ENCODE measurements at places on chromosomes 7 and 10. TPM values are rescaled to one million over a fixed set of nuclear protein-coding genes. Genes with fewer than 3 reads are reported as not detected.

DNA sequence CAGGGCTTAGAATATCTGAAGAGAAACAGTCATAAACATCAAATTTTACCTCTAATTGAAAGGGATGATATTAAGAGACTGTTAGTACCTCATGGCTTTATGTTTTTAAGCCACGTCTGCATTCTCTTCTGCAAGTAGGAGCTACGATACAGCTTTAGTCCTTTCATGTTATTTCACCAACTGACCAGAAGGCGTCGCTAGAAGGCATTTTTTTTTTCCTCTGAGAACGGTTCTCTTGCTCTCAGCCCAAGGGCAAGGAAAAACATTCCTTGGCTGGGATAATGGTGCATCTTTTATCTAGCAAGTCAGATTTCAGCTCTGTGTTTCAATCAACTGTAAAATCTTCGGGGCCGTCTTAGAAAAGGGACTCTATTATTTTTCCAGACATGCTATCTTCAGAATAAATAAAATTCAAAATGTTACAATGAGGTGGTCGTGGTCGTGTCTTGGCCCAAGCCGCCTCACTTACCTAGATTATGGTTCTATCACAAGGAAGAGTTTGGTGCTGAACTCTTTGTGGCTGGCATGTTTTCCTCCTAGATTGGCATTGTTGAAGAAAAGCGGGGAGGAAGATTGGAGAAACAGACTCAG lies 41.6 kb upstream of the LYZL2 start:
- no peak for DNase-seq
- no peaks in the 10 kb centered on the region for H3K27me3 ChIP-seq
- H3K4me3 ChIP-seq, result no peak overlapping the region
- H3K4me1 ChIP-seq, result peaks cover 5% of the 10 kb centered on the region

GRCh38 chr10:90998733-90999511 lies 78.0 kb upstream of the ANKRD1 start:
- no peaks in the 10 kb centered on the region for H3K4me1 ChIP-seq
- H3K4me3 ChIP-seq, result no peak overlapping the region
- peaks cover 1% of the 10 kb centered on the region for H3K27me3 ChIP-seq
- no peak for DNase-seq
- no peak overlapping the region for H3K27ac ChIP-seq
- no peaks in the 10 kb centered on the region for H3K36me3 ChIP-seq

DNA sequence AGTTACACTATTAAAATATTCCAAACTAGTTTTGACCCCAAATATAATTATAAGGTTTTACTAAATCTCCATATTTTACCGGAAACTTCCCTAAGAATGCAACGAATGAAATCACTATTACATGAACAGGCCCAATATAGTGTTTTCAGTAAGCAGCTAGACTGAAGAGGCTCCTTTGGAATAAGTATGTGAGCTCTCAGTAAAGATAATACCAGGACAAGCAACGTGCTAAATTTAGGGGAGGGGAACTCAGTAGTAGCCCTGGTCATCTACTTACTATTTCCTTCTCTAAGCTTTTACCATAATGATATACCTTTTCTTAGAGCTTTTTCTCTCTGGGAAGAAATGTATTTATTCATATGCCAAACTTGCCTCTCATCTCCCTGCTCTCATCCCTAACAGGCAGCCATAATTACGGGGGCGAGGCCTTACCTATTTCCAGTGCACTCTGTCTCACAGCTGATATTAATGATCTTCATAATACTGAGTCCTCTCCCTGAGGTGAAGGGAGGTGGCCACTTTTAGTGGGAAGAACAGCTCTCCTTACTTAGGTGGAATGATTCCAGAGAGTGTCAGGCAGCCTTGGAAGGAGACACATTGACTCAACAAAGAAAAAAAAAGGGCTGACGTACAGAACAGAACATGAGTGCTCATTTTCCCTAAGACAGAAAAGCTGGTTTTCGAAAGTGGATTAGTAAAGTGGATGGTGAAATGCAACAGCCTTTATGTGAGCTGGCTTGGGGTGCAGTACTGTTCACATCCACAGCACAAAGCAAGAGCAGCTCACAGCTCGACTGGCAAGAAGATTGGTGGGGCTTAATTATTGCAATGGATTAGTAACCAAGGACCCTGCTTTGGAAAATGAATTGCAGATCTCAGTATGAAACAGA lies 165.4 kb downstream of the GLI3 start:
- H3K27me3 ChIP-seq, result no peaks in the 10 kb centered on the region
- no peak overlapping the region for H3K4me3 ChIP-seq
- H3K36me3 ChIP-seq, result no peaks in the 10 kb centered on the region
- no peak for DNase-seq

DNA sequence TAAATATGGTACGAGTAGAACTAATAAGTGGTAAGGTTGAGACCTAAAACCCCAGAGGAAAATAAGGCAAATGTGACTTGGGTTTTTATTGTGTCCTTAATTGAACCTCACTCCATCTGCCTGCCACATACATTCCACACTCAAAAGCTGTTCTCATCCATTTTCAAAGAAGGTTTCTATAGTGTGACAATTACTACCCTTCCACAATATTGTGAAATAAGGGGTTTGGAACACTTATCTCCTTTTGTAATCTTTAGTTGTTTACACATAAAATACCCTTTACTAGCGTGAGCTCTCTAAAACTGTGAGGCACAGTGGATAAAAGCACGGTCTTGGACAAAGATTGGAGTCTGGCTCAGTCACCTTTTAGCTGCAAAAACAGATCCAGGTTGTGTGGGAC lies 166.6 kb downstream of the THSD7A start:
- H3K4me1 ChIP-seq, result no peaks in the 10 kb centered on the region
- H3K27ac ChIP-seq, result no peak overlapping the region
- no peak overlapping the region for H3K4me3 ChIP-seq
- H3K36me3 ChIP-seq, result no peaks in the 10 kb centered on the region

DNA sequence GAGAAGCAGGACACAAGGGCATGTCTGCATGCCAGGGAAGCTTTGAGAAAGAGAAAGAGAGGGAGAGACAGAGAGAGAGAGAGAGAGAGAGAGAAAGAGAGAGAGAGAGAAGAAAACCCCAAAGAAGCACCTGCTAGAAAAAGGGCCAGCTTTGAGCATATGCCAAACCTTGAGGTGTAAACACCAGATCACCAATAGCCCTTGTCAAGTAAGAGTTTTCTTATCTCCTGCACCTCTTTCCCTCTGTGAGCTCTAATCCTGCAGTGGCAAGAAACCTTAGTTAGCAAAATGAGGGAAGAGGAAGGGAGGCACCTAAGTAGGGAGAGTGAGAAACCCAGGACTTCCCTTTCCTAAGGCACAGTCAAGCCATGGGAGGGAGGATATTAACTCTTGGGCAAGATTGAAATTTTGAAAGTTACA lies 11.3 kb upstream of the TRDMT1 start:
- no peak for DNase-seq
- H3K27me3 ChIP-seq, result no peaks in the 10 kb centered on the region
- no peak overlapping the region for H3K4me3 ChIP-seq
- H3K27ac ChIP-seq, result no peak overlapping the region

DNA sequence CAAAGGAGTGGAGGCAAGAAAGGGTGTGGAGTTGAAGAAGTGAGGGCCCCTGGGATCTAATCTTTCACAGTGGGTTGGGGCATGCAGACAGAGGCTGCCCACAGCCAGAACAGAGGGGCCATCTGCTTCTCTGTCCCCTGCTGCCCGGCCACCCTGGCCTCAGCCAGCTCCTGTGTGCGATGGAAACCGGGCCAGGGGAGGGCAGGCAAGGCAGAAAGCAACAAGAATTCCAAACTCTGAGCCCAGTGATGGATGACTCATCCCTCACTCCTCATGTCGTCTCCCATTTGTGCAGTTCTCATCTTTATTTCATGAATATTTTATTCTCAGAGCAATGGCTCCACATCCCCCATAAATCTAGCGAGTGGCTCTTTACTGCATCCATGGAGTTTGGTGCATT lies 757.1 kb downstream of the GRID1 start:
- H3K27me3 ChIP-seq, result no peaks in the 10 kb centered on the region
- no peak overlapping the region for H3K27ac ChIP-seq
- no peaks in the 10 kb centered on the region for H3K36me3 ChIP-seq

- no peaks in the 10 kb centered on the region for H3K36me3 ChIP-seq
- H3K4me1 ChIP-seq, result no peaks in the 10 kb centered on the region
- no peaks in the 10 kb centered on the region for H3K27me3 ChIP-seq
- H3K27ac ChIP-seq, result no peak overlapping the region
- no peak overlapping the region for H3K4me3 ChIP-seq
Measured at GRCh38 chr7:93150200-93150835, 2.1 kb upstream of the SAMD9L start.

DNA sequence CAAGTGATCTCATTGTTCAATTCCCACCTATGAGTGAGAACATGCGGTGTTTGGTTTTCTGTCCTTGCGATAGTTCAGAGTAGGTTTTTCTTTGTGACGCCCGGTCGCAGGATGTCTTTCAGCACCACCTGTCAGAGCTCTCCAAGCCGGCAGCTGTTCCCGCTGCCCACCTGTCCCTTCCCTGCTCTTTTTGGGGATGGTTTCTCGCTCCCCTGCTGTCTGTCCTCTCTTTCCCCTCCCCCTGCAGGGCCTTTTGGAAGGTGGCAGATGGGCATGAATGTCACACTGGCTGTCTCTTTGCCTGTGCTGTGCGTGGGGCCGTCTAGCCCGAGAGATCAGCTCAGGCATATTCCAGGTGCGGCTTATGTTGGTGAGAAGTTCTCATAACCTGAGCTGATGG lies 137.0 kb downstream of the GRK5 start:
- H3K4me1 ChIP-seq, result no peaks in the 10 kb centered on the region
- DNase-seq, result no peak
- H3K4me3 ChIP-seq, result no peak overlapping the region
- no peaks in the 10 kb centered on the region for H3K36me3 ChIP-seq

DNA sequence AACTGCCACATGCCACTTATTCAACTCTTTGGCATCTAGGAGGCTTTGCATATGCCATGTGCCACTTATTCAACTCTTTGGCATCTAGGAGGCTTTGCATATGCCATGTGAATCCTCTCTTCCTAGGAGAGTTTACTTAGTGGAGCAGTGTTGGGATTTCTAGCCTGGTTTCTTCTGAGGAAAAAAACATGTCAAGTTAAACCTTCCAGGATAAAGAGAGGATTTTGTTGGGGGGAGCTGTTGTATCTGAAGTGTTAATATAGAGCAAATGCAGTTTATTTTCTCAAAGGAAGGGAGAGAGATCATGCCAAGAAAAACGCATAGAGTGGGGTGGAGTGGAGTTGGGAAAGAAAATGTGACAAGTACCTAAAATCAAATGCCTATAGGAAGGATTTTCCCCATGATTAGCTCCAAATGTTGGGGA lies 91.5 kb downstream of the MCU start:
- H3K27me3 ChIP-seq, result no peaks in the 10 kb centered on the region
- H3K27ac ChIP-seq, result no peak overlapping the region
- H3K4me1 ChIP-seq, result peaks cover 3% of the 10 kb centered on the region
- no peaks in the 10 kb centered on the region for H3K36me3 ChIP-seq
- no peak for DNase-seq
- H3K4me3 ChIP-seq, result no peak overlapping the region

DNA sequence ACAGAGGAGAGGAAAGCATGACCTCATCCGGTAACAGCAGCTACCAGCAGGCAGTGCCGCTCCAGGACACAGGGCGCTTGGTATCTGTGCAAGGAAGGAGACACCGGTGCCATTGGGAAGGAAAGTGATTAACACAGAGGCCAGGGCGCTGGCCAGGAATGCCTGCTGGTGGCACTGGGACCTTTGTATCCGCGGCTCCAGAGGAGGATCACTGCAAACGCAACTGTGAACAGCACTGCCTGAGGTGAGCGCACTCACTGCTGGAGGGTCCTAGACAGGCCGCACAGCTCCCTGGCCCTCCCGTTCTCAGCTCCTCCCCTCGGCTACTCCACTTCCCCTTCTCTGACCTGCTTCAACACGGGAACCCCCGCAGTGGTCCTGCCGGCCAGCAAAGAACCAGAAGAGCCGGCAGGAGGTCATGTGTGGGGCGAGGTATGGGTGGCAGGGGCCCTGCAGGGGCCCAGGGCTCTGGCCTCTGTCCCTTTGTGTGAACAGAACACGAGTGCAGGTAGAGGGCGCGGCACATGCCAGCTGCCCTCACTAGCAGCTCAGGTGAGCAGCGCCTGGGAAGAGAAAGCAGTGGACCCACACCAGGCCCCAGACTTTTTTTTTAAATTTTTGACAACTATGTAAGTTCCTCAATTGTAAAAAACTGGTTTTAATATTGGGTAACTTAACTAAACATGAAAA lies 107.6 kb downstream of the VIPR2 start:
- peak; percentile 49 for DNase-seq
- no peaks in the 10 kb centered on the region for H3K27me3 ChIP-seq
- H3K36me3 ChIP-seq, result no peaks in the 10 kb centered on the region
- 0 out of 2 replicates have a peak, but pooled peaks cover 6% of the 10 kb centered on the region for H3K4me1 ChIP-seq
- no peak overlapping the region for H3K4me3 ChIP-seq

DNA sequence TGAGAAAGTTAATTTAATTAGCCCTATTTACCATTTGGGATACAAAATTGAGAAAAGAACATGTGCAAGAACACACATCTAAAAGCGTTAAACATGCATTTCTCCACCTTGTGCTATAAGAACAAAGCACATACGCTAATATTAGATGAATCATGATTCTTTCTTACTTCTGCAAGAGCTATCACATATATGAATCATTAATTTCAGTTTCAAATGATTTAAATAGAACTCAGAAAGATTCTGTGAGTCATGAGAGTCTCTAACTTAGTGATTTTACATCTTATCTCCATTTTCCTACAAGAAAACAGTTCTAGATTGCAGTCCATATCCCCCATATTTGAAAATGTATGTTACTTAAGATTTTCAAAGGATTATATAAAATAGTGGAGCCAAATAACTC lies 173.9 kb downstream of the RNLS start:
- no peaks in the 10 kb centered on the region for H3K4me1 ChIP-seq
- H3K27ac ChIP-seq, result no peak overlapping the region
- no peak overlapping the region for H3K4me3 ChIP-seq
- H3K27me3 ChIP-seq, result no peaks in the 10 kb centered on the region

DNA sequence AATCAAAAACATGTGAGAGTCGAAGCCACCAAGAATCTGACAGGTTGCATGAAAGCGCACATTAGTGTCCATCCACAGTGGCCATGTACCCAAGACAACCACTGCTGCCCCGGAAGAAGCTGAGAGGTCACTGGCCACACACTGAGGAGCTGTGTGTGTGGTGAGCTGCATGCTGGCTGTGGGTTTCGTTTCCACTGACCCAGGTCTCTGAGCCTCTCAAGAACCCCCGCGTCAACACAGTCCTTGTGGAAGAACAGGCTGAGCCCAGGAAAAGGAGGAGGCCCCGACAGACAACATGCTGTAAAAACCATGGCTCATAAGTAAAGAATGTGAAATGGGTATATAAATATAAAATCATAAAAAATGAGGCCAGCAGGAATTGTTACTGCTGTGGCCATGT lies 8.2 kb downstream of the VIPR2 start:
- H3K4me3 ChIP-seq, result no peak overlapping the region
- no peak overlapping the region for H3K27ac ChIP-seq
- H3K27me3 ChIP-seq, result no peaks in the 10 kb centered on the region

- no peak overlapping the region for H3K4me3 ChIP-seq
- H3K27me3 ChIP-seq, result no peaks in the 10 kb centered on the region
- 0 out of 2 replicates have a peak, but pooled peaks cover 3% of the 10 kb centered on the region for H3K4me1 ChIP-seq
- no peaks in the 10 kb centered on the region for H3K36me3 ChIP-seq
- DNase-seq, result peak; percentile 53
Measured at GRCh38 chr10:44316187-44316921, 68.5 kb downstream of the CXCL12 start.

GRCh38 chr10:3658766-3659165 lies 126.2 kb downstream of the KLF6 start:
- no peak for DNase-seq
- no peak overlapping the region for H3K27ac ChIP-seq
- no peaks in the 10 kb centered on the region for H3K4me1 ChIP-seq

Gene ADAMTS14
- total RNA-seq, result 2.3 TPM

Gene FZD8
- 8.6 TPM for total RNA-seq

Gene SPDYE6
- total RNA-seq, result not detected

Gene PTN
- total RNA-seq, result 28.6 TPM

Gene IKZF1
- total RNA-seq, result 0.71 TPM

Gene FAM25C
- total RNA-seq, result not detected

Gene IGFBP3
- 5.5 TPM for total RNA-seq

Gene CCDC172
- 3.6 TPM for total RNA-seq

All from H1 (cell line).